Left renal cortex interstitium (tissue), 4 donors: ENCODE measurements at places on chromosomes 6 and 20.

DNA sequence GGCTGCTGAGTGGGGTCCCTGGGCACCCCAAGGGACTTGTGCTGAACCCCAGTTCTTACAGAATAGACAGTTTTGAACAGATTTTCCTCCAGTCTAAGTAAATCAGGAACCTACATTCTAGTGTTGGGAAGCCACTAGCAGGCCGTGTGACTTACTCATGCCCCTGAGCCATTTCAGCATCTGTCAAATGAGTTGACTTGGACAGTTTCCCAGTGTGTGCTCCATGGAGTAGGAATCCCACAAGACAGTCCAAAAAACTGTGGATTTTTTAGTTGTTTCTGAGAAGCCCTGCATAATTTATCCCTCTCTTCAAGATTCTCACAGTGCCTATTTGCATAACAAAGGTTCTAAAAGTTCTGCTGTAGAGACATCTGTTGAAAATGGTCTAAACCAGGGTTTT lies 2.1 kb downstream of the GABRR2 start:
- DNase-seq = no peak

- DNase-seq = no peak
Measured at GRCh38 chr6:31379850-31380249, 22.9 kb upstream of the HLA-B start.

DNA sequence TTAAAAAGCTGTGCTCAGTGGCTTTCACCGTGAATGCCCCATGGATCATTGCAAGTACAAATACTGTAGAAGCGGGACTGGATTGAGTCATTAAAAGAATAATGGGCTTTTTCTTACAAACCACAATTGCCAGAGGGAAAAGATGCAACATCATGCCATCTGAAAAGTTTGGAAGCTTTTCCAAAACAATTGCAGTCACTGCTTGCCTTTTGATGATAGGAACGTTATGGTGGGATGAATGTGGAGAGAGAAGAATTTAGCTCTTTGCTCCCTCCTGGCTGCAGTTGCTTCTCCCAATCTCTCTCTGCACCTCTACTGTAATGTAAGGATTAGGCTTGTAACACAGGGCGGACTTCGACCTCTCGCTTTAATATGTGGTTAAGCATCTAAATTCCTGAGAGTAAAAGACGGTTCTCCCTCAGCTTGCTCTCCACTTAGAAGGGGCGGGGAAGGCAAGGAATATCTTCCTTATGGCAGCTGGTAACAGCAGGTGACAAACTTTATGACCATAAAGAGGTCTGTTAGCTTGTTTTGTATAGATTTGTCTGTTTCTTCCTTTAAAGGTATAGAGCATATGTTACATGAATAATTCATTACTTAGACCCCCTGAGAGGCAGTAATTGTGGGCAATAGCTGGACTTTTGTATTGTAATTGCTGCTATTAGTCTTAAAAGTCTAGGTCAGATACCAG lies 376.1 kb downstream of the UTRN start:
- DNase-seq = no peak

- DNase-seq = no peak
Measured at GRCh38 chr6:12286373-12287110, 3.6 kb upstream of the EDN1 start.

DNA sequence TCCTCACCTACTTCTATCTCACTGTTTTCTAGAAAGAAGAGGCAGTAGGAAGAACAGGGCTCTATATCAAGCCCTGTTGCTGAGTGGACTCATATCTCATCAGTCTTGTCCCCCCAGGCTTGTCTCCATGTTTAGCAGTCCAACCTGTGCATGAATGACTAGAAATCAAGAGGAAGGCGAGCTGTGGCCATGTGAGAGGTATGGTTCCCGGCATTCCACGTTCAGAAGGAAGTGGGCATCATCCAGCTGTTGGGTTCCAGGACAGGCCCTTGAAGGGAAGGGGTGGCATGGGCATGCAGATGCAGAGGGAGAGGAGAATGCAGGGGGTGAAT lies 176.6 kb downstream of the MRPL14 start:
- no peak for DNase-seq

DNA sequence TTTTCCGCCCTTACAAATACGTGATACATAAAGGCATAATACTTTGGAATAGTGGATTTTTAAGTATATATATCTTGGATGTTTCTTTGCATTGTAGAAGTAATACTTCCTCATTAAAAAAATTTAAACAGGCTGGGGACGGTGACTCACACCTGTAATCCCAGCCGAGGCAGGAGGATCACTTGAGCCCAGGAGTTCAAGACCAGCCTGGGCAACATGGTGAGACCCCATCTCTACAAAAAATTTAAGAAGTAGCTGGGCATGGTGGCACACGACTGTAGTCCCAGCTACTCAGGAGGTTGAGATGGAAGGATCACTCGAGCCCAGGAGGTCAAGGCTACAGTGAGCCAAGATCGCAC lies 38.6 kb upstream of the RNF8 start:
- DNase-seq = no peak

DNA sequence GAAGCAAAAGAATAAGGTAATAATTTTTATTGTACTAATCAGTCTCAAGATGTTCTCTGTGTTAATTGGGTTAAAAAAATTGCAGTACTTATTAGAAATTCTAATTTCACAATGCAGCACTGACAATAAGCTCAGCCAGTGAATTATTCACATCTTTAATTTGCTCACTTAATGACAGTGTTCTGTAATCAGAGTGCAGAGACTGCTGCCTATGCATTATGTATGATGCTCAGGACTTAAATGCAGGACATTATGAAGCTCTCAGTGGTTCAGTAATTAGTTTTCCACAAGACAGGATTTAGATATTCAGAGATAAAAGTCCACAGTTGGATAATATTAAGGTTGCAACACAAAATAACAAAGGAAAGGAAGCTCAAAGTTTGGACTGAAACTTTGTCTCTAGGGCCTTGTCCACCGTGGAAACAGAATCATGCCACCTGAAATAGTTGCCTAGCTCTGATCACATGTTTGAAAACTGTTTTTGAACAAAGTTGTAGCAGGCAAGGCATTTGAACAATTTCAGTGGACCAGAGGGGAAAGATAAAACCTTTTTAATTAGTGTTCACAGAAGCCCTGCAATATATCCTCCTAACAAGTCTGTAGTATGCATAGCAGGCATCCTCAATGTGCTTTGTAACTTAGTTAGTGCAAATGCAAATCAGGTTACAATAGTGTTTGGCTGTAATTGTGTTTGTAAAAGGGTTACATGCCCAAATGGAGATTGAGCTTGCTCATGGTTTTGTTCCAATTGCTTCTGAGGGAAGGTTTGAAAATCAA lies 23.7 kb upstream of the MMS22L start:
- no peak for DNase-seq
